ENCODE measurements at places on chromosomes 1 and 21.

DNA sequence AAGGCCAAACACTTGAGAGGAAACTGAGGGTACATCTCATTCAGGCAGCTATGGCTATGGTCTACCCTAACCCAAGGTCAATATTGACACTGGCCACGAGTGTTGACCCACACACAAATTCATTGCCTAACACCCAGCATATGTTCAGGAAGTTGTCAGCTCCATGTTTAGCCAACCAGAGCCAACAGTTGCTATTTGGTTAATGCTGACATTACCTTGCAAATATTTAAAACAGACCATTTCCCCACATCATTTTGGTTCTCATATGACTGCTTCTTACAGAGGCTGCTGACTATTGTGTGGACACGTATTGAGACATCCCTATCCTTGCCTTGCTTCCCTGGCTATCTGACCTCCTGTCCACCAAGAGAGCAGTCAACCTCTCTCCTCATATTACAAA lies 97.3 kb downstream of the LMX1A start:
- DNase-seq, result no peak

- DNase-seq, result no peak
Measured at GRCh38 chr21:37553078-37553481, 186.5 kb downstream of the DYRK1A start.

DNA sequence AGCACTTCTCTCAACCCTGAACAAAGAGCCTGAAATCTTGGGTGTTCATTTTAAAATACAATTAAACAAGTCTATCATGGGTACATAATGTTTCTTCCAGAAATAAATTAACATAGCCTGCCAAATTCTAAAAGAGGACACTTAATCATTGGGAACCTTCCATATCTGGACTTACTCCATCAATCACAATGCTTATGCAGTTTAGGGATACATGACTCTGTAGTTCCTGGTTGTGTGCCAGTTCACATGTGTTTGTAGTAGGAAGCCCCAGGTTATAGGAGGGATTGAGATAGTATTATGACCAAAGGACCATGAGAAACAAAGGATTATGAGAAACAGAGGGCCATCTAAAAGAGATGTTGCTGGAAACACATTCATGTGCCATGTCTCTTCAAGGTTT lies 19.1 kb upstream of the DAB1 start:
- DNase-seq, result no peak

DNA sequence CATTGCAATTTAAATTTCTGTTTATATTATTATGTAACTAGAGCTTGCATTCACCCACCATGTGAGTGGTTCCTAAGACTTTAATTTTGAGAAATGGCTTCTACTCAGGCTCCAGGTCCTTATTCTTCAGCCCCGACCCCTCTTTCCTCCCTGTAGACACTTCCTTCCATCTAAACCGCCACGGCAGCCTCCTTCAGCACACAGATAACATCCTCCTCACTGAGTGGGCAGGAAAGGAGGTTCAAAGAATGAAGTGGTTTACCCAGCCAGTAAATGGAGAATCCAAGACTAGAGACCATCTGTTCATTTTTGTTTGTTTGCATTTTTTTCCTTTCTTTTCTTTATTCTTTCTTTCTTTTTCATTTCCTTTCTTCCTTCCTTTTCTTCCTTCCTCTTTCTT lies 37.1 kb upstream of the SOD1 start:
- no peak for DNase-seq

GRCh38 chr1:172447641-172448040 lies 3.8 kb upstream of the PIGC start:
- no peak for DNase-seq

- no peak for DNase-seq
Measured at GRCh38 chr1:186974774-186975181, 146.0 kb downstream of the PLA2G4A start.

- DNase-seq, result peak; percentile 70
Measured at GRCh38 chr1:206583707-206584648, 28.3 kb downstream of the EIF2D start.

DNA sequence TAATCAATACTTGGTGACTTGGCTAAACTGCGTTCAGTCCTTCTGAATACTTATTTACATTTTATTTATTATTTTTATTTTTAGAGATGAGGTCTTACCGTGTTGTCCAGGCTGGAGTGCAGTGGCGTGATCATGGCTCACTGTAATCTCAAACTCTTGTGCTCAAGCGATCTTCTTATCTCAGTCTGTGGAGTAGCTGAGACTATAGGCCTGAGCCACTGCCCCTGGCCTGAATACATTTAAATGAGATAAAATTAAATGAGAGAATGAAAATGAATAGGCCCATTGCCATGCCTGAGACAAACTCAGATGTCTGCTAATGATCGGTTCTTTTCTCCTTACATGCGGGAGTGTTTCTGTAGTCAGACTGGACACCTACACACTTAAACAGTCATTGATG lies 86.0 kb downstream of the GALNT2 start:
- DNase-seq, result no peak

GRCh38 chr1:10698726-10699469 lies 97.5 kb downstream of the CASZ1 start:
- DNase-seq, result no peak

DNA sequence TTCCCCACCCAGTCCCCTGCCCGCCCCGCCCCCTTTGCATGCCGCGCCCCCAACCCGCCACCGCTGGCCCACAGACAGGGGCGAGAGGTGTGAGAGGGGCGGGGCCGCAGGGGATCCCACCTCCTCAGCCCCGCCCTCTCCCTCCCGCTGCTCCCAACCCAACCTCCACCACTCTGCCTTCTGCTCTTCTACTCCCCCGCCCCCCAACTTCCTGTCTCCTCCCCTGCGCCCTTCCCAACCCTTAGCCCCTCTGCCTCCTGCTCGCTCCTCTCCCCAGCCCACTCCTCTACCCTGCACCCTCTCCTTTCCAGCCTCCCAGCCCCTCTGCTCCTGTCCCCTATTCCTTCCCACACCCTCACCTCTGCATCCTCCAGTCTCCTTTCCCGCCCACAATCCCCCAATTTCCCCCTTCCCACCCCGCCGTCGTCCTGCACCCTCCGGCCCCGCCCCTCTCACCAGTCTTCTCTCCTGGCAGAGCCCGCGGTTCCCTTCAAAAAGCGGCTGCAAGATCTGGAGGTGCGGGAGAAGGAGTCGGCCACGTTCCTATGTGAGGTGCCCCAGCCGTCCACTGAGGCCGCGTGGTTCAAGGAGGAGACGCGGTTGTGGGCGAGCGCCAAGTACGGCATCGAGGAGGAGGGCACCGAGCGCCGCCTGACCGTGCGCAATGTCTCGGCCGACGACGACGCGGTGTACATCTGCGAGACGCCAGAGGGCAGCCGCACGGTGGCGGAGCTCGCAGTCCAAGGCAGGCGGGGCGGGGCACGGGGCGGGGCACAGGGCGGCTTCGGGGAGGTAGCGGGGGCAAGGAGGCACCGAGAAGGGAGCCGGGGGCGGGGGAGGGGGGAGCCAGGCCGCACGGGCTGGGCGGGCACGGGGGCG lies 5.4 kb downstream of the OBSCN start:
- peak; percentile 28 for DNase-seq

DNA sequence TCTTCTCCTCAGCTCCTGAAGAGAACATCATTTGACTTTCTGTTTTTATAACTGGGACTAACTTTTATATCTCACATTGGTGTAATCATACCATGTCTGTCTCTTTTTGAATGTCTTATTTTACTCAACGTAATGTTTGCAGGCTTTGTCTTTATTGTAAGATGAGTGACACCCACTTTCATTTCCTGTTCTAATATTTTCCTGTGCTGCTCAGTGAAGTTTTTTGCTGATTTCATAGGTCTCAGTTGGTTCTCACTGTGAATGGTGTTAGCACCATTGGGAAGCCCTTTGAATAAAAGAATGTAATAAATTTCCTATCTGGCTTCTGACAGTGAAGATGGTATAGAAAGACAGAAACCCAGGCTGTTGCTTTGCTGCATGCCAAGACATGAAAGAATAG lies 84.0 kb downstream of the RAVER2 start:
- no peak for DNase-seq

GRCh38 chr1:224526771-224527170 lies 89.3 kb upstream of the CNIH3 start:
- DNase-seq, result no peak

GRCh38 chr1:107991371-107992066 lies 26.5 kb upstream of the VAV3 start:
- DNase-seq, result no peak

DNA sequence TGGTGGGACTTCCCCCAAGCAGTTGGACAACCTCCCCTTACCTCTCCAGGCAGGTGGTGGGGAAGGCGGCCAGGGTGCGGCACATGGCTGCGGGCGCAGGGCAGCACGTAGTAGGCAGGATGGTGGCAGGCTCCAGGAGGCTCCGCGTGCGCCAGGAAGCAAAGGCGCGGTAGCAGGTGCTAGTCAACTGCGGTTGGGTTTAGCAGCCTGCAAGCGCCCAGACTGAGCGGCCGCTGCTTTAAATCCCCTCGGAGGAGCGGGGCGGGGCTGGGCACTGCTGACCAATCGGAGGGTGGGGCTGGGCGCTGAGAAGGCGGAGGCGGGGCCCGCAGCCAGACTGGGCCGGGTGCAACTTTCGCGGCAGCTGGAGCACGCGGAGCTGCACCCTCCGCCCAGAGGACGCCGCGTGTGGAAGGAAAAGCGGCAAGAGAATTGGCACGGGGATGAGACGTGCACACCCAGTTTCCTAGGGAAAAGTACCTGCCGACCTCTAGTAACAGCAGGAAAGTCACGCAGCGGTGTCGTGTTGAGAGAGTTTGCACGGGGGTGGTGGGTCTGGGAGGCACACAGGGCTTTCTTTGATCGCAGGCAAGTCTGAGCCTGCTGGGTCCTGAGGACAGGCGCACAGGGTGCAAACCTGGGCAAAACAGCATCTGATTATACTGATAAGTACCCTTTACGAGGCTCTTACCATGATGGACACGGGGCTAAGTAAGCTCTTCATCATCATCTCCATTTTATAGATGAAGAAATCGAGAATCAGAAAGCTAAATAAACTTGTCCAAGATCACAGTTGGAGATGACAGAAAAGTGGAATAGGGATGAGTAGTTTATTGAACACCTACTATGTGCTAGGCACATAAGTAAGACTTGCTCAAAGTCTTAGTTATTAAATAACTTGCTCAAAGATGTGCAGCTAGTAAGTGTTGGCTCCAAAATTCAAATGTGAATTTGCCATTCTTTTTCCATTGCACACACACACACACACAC lies at the start of gene RGS16:
Gene RGS16, minus strand, starts transcription at position 215 of the 990 bp plus-strand sequence. Its CDS starts 130 bp downstream, at position 85.
- DNase-seq, result peak; percentile 85

GRCh38 chr1:54381524-54381923 lies 24.7 kb downstream of the SSBP3 start:
- no peak for DNase-seq

- DNase-seq, result no peak
Measured at GRCh38 chr1:39757501-39757900, 13.6 kb downstream of the OXCT2 start.

DNA sequence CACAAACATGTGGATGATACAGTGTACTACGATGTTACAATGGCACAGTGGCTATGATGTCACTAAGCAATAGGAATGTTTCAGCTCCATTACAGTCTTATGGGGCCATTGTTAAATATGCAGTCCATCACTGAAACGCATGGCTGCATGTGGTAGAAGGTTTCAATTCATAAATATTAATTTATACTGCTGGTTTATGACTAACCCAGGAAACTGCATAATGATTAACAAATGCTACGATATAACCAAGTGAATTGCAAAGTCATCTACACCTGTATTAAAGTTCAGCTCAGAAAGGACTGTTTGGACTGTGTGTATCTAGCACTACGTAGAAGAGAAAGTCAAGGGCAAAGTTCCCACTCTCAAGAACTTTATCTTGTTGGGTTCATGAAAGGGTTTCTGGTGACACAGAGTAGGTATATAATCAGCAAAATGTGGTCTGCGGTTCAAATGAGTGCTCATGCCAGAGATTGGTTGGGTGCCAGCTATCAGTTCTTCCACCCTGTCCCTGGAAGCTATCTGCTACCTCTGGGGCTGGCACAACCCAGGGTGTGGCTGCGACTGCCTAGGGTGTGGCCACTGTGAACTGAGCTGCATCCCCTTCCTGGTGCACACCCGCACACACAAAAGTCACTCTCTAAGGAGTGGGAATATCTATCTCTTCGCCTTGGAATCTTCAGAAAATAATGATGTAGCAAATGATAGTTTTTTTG lies 14.8 kb downstream of the MGST3 start:
- DNase-seq, result no peak

DNA sequence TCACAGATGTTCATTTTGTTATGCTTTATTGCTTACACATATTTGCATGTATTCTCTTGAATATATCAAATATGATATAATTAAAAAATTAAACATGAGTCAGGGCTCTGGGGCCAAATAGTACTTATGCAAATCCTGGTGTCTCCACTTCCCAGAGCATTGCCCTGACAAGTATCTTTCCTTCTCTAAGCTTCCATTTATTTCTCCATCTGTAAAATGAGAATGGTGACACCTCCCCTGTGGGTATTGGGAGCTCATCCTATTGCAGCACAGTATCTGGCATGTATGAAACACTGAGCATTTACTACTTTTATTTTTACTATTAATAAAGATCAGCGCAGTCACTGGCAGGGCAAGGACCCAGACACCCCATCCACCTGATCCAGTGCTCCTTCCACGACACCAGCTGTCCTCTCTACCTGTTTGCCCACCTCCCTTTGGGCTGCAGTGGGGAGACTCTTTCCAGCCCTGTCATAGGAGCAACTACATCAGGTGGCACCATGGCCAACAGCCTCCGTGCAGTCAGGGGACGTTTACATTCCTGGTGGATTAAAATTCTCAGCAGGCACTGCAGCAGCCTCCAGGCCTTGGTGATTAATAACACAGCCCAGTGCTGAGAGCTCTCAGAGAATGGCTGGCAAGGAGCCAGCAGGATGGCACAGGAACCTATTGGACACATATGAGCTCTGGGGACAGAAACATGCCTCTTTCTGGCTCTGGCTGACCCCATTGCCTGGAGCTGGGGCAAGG lies 113.0 kb downstream of the DMRTB1 start:
- DNase-seq, result no peak

- DNase-seq, result no peak
Measured at GRCh38 chr1:223474804-223475203, 81.6 kb downstream of the CCDC185 start.

DNA sequence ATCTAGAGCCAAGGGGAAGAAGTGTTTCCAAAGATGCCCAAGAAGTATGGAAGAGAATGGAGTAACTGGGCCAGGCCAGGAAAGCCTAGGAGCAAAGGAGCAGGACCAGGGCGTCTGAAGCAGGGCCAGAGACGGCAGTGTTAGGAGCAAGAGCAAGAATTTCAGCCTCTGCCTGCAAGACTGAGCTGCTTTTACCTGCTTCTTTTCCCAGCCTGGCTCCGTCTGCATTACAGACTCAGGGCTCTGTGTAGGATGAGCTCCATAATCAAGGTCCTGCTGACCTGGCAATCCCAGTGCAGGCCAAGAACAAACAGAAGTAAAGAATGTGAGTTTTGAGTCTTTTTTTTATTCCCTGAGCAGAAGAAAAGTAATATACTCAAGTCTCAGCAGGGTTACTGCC lies 10.1 kb downstream of the FMO1 start:
- no peak for DNase-seq

DNA sequence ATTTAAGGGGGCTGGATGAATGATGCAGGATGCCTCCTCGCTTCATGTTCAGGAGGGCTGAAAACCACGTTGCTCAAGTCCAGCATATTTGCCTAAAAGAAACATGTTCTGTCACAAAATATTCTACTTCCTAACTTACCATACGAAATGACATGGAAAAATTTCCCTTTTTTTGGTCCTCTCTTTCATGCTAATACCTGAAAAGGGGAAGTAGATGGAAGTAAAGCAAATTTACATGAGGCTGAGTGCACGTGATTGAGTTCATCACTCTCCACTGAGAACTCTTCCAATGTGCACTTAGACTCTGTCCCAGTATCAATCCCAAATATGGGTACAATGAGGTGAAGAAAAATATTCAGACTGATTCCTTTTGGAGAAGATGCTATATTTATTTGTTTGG lies 23.0 kb downstream of the XCL2 start:
- no peak for DNase-seq

Data from anterior cingulate cortex (tissue), 58 donors.